PC-9 (cell line): ENCODE measurements at places on chromosomes 12 and 14.
A peak's percentile ranks its signal among the peaks of the same experiment; 100 is the strongest.

- no peaks in the 10 kb centered on the region for H3K27me3 ChIP-seq
- no peak overlapping the region for H3K27ac ChIP-seq
- H3K4me3 ChIP-seq = no peak overlapping the region
Measured at GRCh38 chr14:78951602-78952001, 781.4 kb downstream of the NRXN3 start.

GRCh38 chr12:6062757-6063735 is 61.4 kb downstream of the VWF start:
- H3K4me1 ChIP-seq = peaks cover 34% of the 10 kb centered on the region
- no peak overlapping the region for H3K4me3 ChIP-seq
- no peaks in the 10 kb centered on the region for H3K27me3 ChIP-seq
- H3K27ac ChIP-seq = no peak overlapping the region
- peak; percentile 48 for DNase-seq

DNA sequence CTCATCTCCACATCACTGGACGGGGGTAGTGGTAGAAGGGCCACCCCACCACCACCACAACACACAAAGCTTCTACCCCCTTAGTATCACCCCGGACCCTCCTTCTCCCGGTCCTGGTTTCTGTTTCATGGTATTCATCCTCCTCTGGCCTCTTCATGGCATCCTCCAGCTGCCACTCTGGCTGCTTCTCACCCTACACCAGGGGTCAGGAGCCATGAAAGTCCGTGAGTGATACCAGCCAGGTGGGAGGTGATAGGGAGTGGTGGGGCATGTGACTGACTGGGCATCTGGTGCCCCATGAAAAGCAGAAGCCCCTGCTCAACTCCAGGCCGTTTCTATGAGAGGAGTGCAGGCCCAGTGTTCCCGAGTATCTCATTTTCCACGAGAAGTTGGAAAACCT is 151.4 kb upstream of the HIF1A start:
- H3K4me1 ChIP-seq = peaks cover 39% of the 10 kb centered on the region
- H3K4me3 ChIP-seq = no peak overlapping the region
- no peaks in the 10 kb centered on the region for H3K27me3 ChIP-seq
- DNase-seq = no peak
- peaks cover 9% of the 10 kb centered on the region for H3K36me3 ChIP-seq

DNA sequence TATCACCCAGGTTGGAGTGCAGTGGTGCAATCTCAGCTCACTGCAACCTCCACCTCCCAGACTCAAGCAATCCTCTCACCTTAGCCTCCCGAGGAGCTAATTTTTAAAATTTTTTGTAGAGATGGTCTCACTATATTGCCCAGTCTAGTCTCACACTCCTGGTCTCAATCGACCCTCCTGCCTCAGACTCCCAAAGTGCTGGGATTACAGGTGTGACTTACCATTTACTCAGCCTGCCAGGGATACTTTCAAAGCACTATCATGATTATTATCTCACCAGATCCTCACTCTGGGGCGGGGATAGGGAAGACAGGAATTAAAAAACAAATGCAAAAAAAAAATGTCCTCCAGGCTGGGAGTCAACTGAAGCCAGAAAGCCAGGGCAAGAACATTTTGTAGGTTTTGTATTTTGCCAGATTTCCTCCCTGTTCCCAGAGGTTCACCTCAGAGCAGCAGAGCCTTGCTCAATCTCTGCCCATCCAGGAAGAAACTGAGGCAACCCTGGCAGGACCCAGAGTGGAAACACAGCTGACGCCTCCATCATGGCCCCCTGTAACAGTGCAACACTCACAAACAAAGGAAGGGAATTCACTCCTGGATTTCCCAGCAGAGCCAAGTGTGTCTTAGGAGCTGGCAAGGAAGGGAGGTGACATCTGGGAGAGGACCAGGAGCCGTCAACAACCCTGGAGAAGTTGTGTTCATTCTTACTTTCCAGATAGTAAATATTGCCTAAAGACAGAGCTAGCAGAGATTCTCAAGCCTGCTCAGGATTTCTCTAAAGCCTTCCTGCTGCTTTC is 73.9 kb downstream of the IRF2BPL start:
- H3K27ac ChIP-seq = peak overlapping the region; percentile 90
- H3K36me3 ChIP-seq = no peaks in the 10 kb centered on the region
- H3K4me3 ChIP-seq = no peak overlapping the region
- DNase-seq = no peak
- H3K27me3 ChIP-seq = no peaks in the 10 kb centered on the region

DNA sequence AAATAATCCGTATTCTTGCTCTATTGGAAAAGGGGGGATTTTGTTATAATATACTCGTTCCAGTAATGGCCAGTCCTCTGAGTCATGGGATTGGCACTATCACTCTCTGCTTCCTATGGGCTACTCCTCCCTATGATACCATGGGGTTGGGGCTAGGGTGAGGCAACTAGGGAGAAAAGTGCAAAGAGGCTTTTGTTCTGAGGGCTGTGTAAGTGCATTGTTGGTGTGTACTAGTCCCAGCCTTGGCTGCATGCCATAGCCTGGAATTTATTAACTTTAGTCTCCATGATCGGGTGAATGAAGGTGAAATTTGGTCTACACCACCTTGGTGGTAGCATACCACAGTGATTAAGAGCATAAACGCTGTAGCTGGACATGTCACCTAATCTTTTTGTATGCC is 247.6 kb downstream of the RPAP3 start:
- no peaks in the 10 kb centered on the region for H3K4me1 ChIP-seq
- no peak overlapping the region for H3K27ac ChIP-seq
- H3K36me3 ChIP-seq = no peaks in the 10 kb centered on the region
- DNase-seq = no peak
- no peak overlapping the region for H3K4me3 ChIP-seq

DNA sequence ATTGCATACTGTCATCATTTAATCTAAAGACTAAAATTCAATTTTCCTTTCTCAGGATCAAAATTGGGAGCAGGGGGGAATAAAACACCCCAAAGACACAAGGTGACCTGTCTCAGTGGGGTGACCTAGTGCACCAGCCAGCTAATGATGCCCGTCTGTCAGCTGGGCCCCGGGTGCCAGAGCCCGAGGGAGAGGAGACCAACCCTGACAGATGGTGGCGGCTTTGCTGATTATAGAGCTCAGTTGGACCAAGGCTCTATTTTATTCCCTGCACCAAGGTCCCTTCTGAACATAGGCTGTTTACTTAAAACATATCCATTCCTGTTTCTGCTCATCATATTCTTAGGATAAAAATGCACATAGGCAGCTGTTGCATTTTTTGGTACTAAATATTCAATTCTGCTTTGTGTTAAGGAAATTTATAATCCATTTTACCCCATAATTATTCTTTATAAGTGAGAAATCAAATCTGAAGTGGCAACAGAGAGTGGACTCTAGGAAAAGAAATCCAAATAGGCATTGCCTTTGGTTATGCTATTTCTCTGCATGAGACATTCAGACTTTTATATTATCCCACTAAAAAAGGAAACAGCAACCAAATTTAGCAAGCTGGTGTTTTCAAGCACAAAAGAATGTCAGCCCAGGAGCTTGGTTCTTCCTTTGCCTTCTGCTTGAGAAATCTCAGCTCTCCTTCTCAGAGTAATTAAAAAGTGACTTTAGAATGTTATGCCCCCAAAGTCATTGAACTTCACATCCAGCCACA is 96.8 kb upstream of the IFNG-AS1 start:
- 0 out of 2 replicates have a peak, but pooled peaks cover 5% of the 10 kb centered on the region for H3K4me1 ChIP-seq
- no peak overlapping the region for H3K27ac ChIP-seq
- H3K27me3 ChIP-seq = no peaks in the 10 kb centered on the region
- no peak for DNase-seq
- H3K4me3 ChIP-seq = no peak overlapping the region
- H3K36me3 ChIP-seq = no peaks in the 10 kb centered on the region

DNA sequence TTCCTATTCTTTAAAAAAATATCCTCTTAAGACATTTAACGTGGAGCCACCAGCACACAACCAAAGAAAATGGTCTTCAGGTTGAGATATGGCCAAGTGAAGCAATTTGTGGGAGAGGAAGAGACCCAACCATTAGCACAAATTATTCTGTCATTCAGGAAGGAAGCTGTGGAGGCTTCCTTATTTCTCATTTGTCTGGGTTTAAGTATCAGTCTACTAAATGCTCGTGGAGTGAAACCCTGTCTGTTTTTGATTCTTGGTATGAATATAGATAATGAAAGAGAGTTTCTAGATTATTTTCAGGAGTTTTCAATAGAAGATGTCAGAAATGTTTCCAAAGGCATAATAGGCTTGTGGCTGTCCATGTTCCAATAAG is 125.1 kb downstream of the GPR65 start:
- no peak for DNase-seq
- H3K27me3 ChIP-seq = no peaks in the 10 kb centered on the region

DNA sequence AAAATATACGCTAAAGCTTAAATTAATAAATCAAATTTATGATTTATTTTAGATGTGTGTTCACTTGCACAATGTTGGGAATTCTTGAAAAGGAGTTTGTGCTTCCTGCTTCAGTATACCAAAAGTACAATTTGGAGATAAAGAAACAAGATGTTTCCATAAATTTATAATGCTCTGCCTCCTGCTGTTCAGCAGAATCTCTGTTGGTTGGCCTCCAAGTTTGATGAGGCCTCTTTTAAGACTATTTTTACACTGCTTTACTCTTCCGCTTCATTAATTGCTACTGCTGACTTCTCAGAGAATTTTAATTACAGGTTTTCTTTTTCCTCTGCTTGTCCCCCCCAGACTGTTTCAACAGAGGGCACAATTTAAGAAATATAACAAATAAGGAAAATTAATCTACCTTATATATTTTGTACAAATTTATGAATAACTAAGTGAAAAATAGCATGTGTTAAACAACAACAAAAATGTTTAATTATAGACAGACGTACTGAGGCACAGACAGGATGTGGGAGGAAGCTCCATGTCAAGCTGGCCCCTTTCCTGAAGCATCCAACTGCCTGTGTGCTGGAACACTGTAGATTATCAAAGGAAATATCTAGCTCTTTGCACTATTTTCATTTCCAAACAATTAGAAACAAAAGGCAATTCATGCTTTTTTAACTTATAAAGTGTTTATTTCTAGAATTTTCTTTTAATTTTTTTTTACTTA is 83.9 kb downstream of the PIK3C2G start:
- no peaks in the 10 kb centered on the region for H3K36me3 ChIP-seq
- H3K27me3 ChIP-seq = no peaks in the 10 kb centered on the region
- no peak overlapping the region for H3K27ac ChIP-seq
- no peak for DNase-seq
- H3K4me1 ChIP-seq = no peaks in the 10 kb centered on the region

DNA sequence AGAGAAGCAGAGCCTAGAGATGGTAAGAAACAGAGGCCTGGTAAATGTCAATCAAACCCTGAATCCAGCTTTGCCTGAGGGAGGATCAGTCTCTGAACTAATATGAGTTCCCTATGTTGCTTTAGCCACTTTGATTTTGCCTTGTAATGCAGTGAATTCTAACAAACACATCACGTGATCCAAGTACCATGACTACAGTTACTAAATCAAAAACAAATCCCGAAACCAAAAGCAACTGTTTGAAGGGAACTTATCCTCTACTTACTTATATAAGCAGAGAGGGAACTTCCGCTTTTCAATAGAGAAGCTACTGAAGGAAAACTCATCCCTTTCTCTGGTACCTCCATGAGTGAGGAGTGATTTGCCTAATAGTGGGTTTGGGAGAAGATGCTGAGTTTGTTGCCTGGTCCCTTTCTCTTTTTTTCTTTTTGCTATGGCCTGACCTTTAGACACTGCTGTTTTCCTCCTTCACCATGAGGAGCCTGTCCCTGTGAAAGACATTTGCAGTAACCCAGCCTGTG is 7.7 kb upstream of the PPTC7 start:
- peak overlapping the region; percentile 33; the same call in 1 of the 2 replicates for H3K27ac ChIP-seq
- H3K4me1 ChIP-seq = peaks cover 25% of the 10 kb centered on the region
- no peaks in the 10 kb centered on the region for H3K36me3 ChIP-seq
- H3K27me3 ChIP-seq = no peaks in the 10 kb centered on the region
- DNase-seq = no peak

- H3K36me3 ChIP-seq = no peaks in the 10 kb centered on the region
- H3K27me3 ChIP-seq = no peaks in the 10 kb centered on the region
- H3K4me1 ChIP-seq = no peaks in the 10 kb centered on the region; the same call in 1 of the 2 replicates
- H3K27ac ChIP-seq = peak overlapping the region; percentile 27
- no peak overlapping the region for H3K4me3 ChIP-seq
Measured at GRCh38 chr14:102255401-102256190, 49.4 kb downstream of the MOK start.

DNA sequence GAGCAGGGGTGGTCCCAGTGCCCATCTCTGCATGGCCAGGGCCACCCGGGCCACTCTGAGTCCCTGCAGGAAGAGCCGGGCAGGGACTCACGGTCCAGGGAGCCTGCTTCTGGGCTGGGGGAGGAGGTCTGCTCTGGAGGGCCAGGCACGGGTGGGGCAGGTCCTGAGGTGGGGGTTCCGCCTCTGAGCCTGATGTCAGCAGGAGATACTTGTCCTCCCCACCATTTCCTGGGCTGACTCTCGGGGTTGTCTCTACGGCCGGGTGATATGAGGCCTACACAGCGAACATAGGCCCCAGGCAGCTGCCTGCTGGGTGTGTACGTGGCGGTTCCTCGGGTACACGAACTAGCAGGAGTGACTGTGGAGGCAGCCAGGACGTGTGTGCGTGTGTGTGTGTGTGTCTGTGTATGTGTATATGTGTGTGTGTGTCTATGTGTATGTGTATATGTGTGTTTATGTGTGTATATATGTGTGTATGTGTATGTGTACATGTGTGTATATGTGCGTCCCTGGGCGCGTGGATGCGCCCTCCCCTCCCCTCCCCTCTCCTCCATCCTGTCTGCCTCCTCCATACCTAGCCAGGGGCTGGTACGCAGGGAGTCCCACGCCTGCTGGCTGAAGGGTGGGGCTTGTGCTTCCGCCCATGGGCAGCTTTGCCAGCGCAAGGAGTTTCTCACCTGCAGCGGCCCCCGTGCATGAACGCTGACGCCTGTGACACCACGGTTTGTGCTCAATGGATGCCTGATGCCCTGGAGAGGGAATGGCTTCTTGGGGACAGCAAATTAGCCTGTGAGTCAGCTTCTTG is 30.4 kb upstream of the TRAF3 start:
- H3K27me3 ChIP-seq = no peaks in the 10 kb centered on the region
- no peaks in the 10 kb centered on the region for H3K4me1 ChIP-seq
- no peak overlapping the region for H3K27ac ChIP-seq
- H3K36me3 ChIP-seq = peaks cover 12% of the 10 kb centered on the region
- no peak overlapping the region for H3K4me3 ChIP-seq

- H3K36me3 ChIP-seq = no peaks in the 10 kb centered on the region
- DNase-seq = peak; percentile 25
- no peak overlapping the region for H3K4me3 ChIP-seq
Measured at GRCh38 chr12:32568228-32568627, 110.9 kb upstream of the DNM1L start.

GRCh38 chr12:53223389-53224060 is 8.5 kb downstream of the RARG start:
- H3K4me3 ChIP-seq = no peak overlapping the region
- DNase-seq = no peak
- H3K27ac ChIP-seq = 0 out of 2 replicates have a peak overlapping the region, but pooled peaks have one; percentile 23
- H3K36me3 ChIP-seq = no peaks in the 10 kb centered on the region
